ENCODE measurements at places on chromosomes 6 and 20. TPM values are rescaled to one million over a fixed set of nuclear protein-coding genes. Genes with fewer than 3 reads are reported as not detected.

DNA sequence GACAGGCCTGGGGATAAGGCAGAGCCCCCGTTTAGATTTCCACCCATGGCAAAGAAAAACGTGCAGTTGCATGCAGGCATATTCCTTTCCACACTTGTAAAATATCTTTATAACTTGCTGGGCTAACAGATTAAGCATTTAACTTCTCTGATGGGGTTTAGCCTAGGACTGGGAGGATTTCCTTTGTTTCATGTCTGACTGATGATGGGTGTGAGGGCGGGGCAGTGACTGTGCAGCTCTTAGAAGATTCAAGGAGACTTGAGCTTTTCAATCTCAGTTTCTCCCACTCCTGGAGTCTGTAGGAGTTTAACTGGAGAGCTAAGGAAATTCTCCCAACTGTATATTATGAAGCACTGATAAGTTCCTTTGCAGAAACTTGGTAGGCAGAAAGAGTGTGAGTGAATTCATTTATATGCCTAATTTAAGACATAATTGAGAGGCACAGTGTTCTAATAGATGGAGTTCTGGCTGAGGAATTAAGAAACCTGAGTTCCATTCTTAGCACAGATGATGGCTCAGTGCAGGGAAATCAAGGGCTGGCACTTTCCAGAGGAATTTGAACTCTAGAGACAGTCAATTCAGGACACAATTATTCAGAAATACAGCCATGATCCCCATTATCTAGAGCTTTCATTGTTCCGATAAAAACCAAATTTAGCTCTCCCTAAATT, 214.6 kb upstream of the CNR1 start:
- DNase-seq = no peak

Gene USP49
- 5.4 TPM for total RNA-seq

GRCh38 chr20:14604143-14604542, 266.7 kb upstream of the FLRT3 start:
- no peak for DNase-seq

DNA sequence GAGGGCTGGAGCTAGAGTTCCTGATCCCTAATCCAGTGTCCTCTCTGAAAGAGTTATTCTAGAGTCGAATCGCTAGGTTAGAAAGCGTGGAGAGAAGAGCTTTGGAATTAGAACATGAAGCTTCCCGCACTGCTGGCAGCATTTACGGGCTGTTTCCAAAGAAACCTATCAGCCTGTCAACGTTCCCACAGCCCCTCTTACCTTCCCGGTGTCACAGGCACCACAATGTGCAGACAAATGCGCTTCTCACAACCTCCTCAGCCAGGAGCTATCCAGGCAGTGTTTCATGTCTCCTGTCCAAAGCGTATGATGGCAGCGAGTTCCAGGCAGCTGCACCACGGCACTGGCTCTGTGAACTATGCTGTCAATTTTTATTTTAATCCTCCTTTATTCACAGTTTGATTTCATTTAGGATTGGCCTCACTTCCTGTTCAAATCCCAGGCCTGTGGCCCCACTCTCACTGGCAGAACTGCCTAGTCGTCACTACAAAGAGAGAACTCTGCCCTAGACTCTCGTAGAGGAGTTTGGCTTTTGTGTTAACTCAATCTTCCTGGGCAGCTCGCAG, 322.8 kb upstream of the SOX4 start:
- DNase-seq = no peak

DNA sequence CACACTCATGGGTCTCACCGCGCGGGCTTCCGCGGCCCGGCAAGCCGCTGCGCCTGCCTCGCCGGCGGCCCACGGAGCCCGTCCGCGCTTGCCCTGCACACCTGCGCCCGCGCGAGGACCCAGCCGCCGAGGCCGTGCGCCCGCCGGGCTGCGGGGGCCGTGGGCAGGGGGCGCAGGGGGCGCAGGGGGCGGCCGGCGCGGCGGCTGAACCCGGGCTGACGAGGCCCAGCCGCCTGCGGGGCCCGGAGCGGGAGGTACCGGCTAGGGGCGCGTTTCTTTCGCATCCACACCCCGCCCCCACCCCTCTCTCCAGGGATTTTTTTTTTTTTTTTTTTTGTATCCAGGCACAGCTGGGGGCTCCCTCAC, 43.8 kb upstream of the OSTM1 start:
- no peak for DNase-seq

Gene HLA-DRB5
- not detected for total RNA-seq

GRCh38 chr20:24640686-24641085, 171.3 kb downstream of the SYNDIG1 start:
- no peak for DNase-seq

GRCh38 chr20:40711079-40711478, 22.0 kb upstream of the MAFB start:
- no peak for DNase-seq

Gene CPXM1
- total RNA-seq = not detected

All from Panc1 (cell line).